ENCODE measurements at places on chromosomes 4 and X.

GRCh38 chr4:110245577-110245976 is 47.2 kb upstream of the ELOVL6 start:
- no peak for DNase-seq

DNA sequence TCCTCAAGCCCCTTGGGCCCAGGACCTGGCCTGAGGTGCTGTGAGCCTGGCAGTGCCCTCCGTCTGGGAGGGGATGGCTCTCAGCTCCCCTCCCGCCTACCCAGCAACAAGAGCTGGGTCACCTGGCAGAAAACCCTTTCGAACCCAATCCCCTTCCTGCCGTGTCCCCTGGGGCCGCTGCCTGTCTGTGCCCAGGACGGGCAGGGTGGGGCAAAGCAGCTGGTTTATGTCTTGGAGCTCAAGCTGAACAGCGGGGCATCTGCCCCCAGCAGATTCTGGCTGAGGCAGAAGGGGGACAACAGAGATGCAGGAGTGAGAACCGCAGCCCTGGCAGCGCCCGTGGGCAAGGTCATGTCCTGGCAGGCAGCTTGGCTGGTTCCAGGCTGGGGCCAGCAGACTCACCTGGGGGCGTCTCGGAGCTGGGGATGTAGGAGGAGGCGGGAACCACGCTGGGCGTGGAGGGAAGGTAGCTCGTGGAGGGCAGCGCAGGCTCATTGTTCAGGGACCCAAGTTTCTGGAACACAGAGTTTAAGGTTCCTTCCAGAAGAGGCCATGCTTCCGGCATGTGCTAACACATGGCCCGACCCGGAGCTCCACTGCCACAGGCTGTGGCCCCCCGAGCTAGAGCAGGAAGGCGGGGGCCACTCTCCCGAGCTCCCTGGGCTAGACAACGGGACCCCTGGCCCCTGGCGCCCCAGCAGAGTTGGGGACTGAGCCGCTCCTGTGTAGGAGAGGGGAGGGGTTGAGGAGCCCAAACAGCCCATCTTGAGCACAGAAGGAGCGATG is 24.2 kb downstream of the NELFA start:
- no peak for DNase-seq

GRCh38 chrX:54171527-54172250 is 11.4 kb downstream of the FAM120C start:
- no peak for DNase-seq

- no peak for DNase-seq
Observed at GRCh38 chr4:34720571-34720970, 1523.7 kb downstream of the ARAP2 start.

DNA sequence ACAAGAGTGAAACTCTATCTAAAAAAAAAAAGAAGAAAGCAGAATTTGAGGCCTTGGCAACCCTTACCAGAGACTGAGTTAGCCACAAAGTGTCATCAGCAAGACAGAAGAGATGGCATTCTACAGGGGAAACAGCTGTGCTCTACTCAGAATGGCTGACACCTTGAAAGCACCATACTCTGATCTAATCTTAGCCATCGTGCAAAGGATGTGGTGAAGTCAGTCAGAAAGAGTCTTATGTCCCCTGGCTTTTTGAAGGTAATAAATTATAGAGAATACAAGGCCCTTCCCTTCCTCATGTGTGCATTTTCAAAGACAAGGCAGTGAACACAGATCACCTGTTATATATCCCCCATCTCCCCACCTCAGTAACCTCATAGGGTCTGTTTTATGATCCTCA is 13.2 kb downstream of the CLNK start:
- peak; percentile 75 for DNase-seq

- DNase-seq: no peak
Observed at GRCh38 chr4:99529228-99529627, 18.4 kb downstream of the C4orf17 start.
